GM03348 (cell line): ENCODE measurements at places on chromosomes 5 and 9.
A peak's percentile ranks its signal among the peaks of the same experiment; 100 is the strongest.

DNA sequence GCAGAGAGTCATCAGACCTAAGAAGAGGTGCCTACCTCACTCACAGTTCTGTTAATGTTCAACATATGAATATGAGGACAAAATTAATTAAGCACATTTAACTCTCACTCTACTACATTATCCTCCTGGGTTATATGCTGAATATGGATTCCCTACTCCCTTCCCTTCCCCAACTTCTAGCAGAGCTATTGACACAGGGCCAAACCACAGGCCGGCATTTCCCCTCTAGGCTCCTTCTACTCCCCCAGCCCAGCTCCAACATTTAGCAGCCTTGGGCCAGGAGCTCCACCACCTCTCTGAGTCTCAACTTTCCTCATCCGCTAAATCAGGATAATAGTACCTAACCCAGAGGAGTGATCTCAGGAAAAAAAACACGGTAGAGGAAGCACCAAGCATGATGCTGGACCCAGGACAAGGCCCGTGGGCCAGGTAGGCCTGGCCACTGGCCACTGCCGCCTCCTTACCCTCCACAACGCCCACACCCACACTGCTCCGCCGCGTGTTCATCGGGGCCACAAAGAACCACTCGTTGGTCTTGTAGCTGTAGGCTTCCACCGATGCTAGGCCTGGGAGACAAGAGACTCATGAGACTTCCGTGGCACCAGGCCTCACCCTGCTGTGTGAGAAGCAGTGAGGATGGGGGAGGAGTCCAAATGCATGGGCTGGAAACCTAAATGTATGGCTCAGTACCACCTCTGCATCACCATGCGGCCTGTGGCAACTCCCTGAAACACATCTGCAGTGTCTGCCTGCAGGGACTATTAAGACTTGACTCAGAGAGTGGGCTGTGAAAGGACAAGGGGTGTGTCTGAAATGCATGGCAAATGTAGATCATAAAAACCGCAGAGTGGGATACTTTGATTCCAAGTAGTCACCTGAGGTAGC is 98.8 kb downstream of the KLHL3 start:
- no peak for DNase-seq

DNA sequence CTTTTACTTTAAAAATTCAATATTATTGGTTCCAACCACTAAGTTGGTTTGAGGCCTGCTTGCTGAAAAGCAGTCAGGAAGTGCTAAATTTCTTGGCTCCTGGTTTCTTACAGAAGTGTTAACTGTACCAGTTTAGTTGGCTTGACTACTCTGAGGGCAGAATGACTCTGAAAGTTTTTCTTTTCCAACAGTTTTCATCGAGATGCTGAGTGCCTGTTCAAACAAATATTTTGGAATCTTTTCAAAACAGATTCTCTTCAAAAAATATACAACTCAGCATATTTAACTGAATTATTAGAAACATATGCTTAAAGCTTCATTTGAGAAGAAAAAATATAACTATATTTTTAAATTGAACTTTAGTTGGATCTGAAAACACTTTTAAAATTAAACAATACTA is 37.0 kb downstream of the SLC38A9 start:
- DNase-seq: peak; percentile 40

DNA sequence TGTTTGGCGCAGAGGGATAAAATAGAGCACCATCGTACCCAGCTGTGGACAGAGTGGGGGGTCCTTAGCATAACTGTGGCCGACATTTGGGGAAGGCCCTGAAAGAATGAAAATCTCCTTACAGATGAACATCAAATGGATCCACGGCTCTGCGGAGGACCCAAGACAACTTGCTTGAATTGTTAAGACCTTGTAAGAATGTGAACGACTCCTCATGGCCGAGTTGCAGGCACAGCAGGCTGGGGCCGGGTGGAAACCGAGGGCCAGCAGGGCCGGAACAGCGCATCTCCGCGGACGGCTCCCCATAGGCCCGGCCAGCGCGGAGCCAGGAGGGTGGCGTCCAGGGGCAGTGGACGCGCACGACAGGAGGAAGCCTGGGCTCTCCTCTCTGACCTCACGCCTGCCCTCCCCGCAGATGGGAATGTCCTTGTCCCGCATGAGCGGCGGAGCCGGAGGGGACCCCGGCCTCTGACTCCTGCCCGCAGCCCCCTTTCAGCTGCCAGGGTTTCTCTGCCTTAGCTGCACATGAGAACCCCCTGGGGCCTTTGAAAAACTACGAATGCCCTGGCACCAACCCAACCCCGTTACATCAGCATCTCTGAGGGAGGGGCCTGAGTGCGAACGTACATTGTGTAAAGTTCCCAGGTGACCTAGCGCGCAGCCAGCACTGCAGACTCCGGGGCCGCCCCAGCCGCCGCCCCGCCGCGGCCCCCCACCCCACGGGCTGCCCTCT is 36.2 kb upstream of the PTCH1 start:
- no peak for DNase-seq

- peak; percentile 20 for DNase-seq
These were observed 48.2 kb downstream of the ROPN1L start for GRCh38 chr5:10489810-10490426.

DNA sequence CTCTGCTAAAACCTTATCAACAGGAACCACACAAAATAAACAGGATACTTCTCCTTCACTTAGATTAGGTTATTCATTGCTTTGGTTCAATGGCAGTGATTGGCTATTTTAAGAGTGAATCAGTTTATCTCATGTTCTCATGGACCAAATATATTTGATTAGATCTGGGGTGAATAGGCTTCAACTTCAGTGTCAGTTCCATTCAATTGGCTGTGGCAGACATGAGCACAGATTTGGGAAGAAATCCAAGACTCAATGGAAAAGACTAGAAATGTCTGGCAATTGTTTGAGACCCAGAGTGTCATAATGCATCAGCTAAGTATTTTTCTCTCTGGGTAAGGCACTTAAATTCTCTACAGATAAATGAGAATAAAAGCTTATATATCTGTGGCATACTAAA is 37.1 kb downstream of the CDH18 start:
- no peak for DNase-seq

- no peak for DNase-seq
These were observed 586.2 kb downstream of the ZNF608 start for GRCh38 chr5:124160265-124160664.

DNA sequence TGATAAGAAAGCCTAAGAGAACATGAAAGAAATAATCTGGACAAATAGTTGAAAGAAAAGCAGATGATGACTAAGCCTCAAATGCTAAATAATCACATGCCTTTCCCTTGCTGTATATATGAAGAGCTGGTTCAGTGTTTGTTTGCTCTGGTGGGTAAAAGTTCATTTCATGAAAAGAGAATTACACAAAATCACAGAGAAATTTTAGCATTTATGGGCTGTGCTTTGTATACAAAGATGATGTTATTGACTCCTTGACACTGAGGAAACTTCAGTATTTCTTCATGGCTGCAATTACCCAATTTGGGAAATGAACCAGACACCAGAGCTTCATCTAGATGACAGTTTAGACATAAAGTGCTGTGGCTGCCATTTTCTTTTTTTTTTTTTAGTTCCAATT is 527.2 kb downstream of the NR2F1-AS1 start:
- DNase-seq: no peak

DNA sequence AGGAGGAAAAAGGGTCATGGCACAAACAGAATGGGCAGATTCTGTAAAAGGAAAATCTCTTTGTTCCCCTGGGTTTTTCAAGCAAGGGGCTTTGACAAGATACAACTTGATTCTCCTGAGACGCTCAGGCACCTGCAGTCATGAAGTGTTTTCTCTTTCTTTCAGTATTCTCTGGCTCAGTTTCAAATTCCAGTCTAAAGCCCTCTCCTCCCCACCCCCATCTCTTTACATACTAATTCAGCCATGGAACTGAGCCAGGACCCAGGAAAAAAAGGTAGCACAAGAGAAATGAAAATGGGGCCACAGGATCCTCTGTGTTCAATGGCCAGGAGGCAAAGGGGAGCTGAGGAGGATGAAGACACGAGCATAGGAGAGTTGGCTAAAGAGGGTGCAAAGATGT is 408.4 kb downstream of the SPOCK1 start:
- no peak for DNase-seq

DNA sequence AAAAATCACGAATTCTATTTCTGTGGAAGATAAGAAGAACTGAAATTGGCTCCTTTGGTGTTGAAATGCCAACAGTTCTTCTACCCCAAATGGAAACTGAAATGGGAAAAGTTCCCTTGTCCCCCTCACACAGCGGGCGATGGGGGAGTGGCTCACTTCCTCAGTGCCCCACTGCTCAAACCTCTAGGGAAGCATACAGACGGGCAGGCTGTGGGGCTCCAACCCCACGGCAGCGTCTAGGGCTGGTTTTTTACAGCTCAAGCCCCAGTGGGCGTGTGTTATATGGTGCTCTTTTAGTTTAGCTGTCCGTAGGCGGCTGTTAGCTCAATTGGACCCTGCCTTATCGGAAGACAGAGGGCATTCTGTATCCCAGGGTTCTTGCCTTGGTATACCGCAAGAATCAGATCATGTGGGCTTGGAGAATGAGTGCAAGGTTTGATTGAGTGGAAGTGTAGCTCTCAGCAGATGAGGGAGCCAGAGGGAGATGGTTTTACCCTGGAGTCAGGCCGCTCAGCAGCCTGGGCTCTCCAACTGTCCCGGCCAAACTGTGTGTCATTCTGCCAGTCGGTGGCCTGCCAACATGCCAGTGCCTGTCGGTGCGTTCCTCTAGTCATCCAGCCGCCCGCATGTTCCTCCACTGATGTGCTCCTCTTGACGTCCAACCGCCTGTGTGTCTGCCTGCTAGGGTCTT is 166.3 kb upstream of the ZNF608 start:
- DNase-seq: no peak

DNA sequence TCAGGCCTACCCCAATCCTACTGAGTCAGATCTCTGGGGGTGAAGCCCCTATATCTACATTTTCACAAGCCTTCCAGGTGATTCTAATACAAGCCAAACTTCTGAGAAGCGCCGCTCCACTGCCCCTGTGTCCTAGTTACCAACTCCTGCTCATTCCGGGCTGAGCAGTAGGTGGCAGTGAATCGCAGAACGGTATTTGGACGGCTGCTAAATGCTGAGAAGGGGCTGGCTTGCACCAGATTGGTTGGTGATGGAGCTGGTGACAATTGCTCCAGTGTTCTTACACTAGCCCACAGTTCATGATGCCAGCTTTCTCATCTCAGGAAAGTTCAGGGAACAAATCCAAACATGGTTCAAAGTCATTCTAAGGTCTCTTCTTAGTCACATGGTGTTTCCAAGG is 31.1 kb upstream of the FGF1 start:
- peak; percentile 76 for DNase-seq

- no peak for DNase-seq
These were observed 3.2 kb upstream of the SMAD5 start for GRCh38 chr5:136129445-136129844.

DNA sequence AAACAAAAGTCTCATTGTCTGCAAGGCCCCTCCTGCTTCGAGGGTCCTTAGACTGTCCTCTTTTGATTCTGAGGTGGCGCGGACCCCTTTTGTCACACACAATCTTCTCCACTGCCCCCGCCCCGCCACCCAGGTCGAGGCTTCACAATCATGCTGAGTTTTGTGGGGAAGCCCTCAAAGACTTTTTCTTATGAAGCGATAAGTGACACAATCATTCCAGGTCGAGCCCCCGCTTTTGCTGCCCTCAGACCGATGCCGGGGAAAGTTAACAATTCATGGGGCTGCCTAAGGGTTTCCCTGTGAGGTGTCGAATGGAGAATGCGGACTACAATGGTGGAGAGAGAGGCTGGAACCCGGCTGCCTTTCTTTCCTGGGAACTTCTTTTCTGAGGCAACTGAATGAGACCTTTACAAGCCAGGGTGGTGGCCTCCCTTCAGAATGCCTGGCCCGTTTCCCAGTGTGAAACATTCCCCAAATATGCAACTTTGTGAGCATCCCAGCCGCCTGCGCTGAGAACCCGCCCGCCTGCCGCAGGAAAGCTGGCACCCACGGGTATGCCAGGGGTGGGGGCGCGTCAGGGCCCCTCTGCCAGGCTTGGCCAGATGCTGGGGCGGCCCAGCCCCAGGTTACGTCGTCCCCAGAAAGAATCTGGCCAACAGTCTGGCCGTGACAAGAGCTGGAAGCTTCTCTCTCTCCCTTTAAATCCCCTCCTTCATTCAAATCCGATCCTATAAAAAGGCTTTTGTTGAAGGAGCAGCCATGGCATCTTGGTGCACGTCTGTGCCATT is 71.9 kb downstream of the MAP1B start:
- peak; percentile 92 for DNase-seq

DNA sequence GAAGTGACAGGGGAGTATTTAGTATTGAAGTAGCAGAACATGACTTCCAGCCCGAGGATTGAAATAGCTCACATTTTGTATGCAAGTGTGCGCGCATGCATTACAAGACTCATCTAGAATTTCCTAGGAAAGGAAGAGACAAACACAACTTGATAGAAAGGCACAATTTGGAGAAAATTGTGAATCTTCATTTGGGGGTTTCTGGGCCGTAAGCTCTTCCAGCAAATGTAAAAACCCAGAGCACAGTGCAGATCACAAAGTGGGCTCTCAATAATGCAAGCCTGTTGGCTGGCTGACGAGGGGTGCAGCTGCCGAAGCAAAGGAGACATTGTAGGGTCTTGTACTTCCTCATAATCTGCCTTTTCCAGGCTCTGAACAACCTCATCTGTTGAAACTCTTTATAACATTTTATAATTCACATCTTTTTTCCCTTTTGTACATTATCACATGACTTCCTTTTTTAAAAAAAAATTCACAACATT is 109.0 kb downstream of the BAAT start:
- no peak for DNase-seq

- DNase-seq: no peak
These were observed 62.0 kb upstream of the IER5L start for GRCh38 chr9:129239946-129240490.

GRCh38 chr9:71620746-71621145 is 147.6 kb downstream of the CEMIP2 start:
- no peak for DNase-seq

GRCh38 chr9:112120439-112120925 is 54.6 kb downstream of the SUSD1 start:
- no peak for DNase-seq

DNA sequence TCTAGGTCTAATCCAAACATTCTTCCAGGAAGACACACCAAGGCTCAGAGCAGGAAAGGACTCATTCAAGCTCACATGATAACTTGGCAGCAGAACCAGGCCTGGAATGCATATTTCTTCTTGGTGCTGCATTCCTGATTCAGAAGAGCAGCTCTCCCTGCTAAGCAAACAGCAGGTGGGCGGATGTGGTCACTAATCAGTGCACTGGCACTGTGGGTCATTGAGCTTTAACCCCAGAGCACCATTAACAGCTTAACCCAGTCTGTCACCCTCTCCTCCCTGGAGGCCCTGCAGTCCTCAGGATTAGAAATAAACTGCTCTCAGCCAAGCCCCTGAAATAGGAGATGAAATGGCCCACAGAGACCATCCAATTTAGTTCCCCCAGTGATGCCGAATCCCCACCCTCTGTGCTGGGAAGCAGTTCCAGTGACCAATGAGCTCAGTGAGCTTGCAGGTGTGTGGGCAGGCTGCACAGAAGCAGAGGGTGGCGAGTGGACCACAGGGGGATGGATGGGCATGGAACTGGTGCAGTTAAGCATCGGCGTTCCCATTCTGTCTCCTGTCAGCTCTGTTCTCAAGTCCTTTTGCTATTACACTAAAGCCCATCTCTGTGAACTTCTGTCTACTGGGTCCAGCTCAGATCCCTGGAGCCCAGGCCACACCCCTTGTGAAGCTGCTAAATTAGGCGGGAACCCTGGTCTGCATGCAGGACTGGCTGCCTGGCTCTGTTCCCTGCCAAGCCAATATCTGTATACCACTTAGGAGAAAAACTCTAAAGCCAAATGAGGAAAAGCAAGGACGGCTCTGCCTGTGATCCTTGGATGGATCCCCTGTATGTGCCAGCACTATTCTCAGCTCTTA is 16.6 kb upstream of the MEGF9 start:
- DNase-seq: peak; percentile 88

GRCh38 chr5:136242136-136242535 is 49.2 kb upstream of the SMIM32 start:
- no peak for DNase-seq

- no peak for DNase-seq
These were observed 329.8 kb upstream of the PDE4D start for GRCh38 chr5:60223342-60223741.
